Mesothelial cell of epicardium (in vitro differentiated cells): ENCODE measurements at places on chromosomes 2 and 18.

DNA sequence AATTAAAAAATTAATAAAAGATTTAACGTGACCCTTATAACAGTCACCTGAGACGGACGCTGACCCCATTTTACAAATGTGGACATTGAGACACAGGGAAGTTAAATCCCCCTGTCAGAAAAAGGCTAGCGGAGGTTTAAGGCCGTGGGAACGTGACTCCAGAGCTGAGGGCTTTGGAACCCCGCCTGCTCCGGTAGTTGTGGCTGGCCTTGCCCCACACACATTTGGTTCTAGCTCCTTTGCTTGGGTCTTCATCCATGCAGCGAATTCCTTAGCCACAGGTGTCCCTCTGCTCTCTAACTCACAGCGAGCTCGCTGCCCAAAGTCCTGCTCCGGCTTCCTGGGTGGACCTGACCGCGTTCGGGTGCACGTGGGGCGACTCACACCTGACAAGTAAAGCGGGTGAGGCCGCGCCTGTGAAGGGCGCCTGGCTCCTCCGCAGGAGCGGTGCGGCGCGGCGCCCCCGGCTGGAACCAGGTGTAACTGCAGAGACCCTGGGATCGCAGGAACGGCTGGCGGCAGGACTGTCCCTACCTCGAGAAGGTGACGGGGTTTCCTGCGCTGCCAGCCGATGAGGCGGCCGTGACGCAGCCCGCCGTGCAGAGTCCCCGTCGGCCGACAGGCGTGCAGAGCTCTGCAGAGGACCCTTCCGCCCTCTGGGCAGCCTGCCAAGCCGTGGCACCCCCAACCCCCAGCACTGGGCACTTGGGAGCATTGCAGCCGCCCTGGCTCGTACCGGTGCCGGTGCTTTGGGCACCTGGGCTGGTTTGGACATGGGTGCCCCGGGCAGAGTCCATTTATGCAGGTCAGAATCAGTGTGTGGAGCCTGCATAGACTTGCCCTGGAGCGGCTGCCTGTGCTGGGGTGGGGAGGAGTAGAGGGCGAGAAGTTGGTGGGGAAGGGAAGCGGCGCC lies 2.4 kb upstream of the PROC start:
- DNase-seq, result peak; percentile 48

- no peak for DNase-seq
Observed at GRCh38 chr2:38601463-38602135, 1.1 kb downstream of the HNRNPLL start.

GRCh38 chr18:62312851-62313250 lies 12.3 kb upstream of the TNFRSF11A start:
- DNase-seq, result no peak

- no peak for DNase-seq
Observed at GRCh38 chr2:190318931-190319554, 583 bp downstream of the HIBCH start.

GRCh38 chr2:74953796-74954499 lies 4.5 kb upstream of the POLE4 start:
- no peak for DNase-seq

DNA sequence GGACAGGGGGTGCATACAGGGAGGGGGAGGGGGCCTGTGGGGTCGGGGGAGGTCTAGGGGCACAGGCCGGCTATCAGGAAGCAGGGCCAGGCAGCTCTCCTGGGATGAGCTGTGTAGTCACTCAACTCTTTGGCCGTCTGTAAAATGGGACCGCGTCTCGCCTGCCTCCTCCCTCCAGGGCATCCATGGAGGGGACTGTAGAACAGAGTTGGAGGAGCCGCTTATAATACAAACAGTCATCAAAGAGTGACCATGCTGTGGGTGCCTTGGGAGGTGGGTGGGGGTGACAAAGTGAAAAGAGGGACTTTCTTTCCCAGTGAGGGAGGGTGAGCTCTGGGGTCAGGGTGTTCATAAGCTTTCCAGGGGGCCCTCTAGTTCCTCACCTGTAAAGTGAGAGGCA lies 169.6 kb upstream of the HAAO start:
- DNase-seq, result no peak

GRCh38 chr18:58196881-58197872 lies 153.2 kb downstream of the NEDD4L start:
- no peak for DNase-seq

- no peak for DNase-seq
Observed at GRCh38 chr2:241680827-241681599, 5.6 kb downstream of the DTYMK start.

DNA sequence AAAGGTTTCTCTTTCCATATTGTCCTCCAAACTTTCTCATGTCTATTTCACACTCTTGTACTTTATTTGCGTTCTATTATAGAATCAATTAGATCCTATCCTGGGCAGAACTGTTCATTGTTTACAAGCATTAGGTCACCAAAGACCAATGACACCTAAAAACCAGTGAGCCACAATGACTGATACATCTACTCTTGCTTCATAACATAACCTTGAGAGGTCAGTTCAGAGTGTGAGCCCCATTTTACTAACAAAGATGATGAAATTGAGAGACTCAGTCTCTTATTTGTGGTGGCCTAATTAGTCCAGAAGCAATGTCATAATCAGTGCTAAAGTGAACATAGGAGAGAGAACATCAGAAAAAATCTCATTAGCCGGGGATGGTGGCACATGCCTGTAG lies 248.9 kb upstream of the RBBP8 start:
- DNase-seq, result no peak

DNA sequence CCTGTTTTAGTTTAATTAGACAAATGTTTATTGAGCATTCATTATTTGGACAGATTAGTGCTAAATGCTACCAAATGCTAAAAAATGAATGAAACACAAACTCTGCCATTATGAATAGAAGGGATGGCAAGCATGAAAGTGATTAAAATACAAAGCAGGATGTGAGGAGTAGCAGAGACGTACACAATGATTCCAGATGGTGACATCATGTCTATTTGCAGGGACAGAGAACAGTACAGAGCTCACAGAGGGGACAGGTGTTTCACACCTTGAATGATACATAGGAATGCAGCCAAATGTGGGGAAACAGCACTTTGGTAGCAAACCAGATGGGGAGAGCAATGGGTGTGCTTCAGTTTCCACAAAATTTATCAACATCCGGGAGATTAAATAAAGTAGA lies 76.3 kb downstream of the CD226 start:
- no peak for DNase-seq

DNA sequence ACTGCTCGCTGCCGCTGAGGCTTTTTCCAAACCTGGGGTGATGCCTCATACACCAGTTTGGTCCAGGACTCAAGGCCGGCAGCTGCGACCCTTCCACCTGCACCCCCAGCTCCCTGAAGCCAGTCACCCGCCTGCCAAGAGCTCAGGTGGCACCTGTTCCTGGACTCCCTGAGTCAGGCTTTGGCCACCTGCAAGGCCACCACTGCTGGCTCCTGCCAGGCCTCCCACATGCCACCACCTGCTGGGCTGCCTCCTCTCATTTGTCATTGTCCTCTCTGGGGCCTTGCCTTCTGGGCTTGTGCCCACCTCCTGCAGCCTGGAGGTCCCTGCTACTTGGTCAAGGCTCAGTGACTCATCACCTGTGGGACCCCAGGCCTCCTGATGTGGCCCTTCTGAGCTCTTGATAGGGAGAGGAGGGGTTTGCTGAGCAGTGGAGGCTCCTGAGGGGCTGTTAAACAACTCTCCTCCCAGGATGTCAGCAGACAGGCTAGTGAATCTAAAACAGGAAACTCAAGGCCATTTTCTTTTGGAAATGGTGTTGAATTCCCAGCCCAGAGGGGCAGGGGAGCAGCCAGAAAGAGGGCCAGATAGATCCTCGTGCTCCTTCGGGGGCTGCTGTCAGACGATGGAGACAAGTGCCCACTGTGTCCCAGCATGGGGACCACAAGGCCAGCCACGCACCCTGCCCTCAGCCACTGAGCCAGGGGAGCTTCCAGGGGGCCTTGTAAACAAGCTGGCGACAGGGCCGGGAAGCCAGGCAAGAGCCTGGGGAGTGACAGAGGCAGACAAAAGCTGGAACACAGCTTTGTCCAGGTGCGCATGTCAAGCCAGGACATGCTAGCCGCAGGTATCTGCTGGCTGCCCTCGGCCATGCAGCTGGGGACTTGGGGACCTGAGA lies 416.8 kb downstream of the LRATD1 start:
- DNase-seq, result no peak

- no peak for DNase-seq
Observed at GRCh38 chr2:26449278-26450030, 28.5 kb downstream of the OTOF start.

- no peak for DNase-seq
Observed at GRCh38 chr2:158214431-158214830, 112.8 kb downstream of the UPP2 start.

GRCh38 chr2:65974067-65974723 lies 460.7 kb upstream of the MEIS1 start:
- DNase-seq, result no peak

DNA sequence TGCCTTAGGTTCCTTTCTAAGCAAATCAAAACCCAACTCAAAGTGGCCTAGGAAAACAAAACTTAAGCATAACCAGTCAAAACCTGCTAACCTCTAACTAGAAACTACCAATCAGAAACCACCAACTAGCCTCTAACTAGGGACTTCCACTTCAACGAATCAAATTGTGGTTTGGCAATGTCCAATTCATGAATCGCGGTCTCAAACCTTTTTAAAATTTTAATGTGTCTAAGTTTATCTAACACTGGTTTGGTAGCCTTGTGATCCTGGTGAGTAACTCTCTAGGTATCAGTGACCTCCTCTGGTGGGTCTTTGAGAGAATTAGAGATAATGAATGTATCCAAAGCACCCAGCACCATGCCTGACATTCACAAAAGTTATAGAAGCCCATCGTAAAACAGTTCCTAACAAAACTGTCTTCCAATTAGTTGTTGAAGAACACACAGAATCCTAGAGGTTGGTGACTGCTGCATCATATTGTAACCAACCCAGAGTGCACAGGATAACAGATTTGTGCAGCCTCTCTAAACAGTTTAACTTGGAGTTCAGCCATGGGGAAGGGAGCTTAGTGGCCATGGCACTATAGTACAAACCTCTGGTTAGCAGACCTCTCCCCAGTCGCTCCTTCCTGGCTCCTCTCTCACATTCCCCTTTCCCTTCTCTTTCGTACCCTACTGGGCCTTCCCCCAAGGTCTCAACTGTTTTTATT lies 45.2 kb upstream of the B3GNT2 start:
- no peak for DNase-seq

GRCh38 chr18:12463191-12463590 lies 55.5 kb downstream of the PRELID3A start:
- no peak for DNase-seq

DNA sequence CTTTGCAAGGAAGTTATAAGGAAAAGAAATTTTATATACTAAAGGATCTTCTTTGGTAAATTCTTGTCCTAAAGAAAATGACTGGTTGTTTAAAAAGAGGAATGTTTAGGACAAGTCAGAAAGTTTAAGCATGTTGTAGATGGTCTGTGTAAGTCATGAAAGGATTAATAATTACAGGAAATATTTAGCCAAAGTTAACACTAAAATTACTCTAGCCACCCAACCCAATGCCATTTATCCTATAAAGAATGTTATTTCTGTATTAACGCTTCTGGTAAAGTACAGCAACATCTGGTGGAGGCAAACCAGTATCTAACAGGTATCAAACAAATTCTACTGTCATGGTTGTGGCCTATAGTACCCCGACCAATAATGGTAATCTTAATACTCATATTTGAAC lies 546.9 kb upstream of the PKDCC start:
- DNase-seq, result no peak

- DNase-seq, result no peak
Observed at GRCh38 chr2:160125828-160126227, 63.4 kb upstream of the PLA2R1 start.

DNA sequence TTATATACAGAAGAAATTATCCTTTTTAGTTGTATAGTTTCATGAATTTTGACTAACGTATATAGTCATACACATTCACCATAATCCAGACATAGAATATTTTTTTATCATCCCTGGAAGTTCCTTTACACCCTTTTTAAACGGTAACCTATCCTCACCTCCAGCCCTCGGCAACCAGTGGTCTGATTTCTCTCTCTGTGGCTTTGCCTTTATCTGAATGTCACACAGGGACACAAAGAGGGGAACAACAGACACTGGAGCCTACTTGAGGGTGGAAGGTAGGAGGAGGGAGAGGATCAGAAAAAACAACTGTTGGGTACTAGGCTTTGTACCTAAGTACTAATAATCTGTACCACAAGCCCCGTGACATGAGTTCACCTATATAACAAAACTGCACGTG lies 191.9 kb downstream of the MC4R start:
- DNase-seq, result no peak

DNA sequence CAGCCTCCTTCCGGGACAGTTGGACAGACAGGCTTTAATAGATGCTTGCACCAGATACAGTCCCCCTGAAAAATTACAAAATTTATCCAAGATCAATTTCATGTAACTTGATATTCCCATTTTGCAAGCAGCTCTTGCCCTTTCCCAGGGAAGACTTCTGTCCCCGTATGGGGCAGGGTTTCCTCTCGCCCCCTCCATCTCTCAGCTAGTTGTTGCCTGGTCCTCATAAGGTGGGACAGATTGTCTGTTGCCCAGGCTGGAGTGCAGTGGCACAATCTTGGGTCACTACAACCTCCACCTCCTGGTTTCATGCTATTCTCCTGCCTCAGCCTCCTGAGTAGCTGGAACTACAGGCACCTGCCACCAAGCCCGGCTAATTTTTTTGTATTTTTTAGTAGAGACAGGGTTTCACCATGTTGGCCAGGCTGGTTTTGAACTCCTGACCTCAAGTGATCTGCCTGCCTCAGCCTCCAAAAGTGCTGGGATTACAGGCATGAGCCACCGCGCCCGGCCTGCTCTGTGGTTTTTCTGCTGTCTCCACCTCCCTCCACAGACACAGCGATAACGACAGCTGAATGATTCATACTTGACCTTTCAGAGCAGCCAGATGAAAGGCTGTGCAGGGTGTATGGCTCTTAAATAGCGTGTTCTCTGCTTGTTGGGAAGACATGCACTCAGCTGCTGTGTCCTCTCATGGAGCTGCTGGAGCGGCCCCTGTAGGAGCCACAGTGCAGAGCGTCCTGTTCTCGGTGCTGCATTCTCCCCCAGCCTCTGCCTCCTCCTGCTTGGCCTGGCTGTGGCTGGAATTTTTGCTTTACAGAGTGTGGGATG lies 61.4 kb downstream of the TTC39C start:
- peak; percentile 54 for DNase-seq

DNA sequence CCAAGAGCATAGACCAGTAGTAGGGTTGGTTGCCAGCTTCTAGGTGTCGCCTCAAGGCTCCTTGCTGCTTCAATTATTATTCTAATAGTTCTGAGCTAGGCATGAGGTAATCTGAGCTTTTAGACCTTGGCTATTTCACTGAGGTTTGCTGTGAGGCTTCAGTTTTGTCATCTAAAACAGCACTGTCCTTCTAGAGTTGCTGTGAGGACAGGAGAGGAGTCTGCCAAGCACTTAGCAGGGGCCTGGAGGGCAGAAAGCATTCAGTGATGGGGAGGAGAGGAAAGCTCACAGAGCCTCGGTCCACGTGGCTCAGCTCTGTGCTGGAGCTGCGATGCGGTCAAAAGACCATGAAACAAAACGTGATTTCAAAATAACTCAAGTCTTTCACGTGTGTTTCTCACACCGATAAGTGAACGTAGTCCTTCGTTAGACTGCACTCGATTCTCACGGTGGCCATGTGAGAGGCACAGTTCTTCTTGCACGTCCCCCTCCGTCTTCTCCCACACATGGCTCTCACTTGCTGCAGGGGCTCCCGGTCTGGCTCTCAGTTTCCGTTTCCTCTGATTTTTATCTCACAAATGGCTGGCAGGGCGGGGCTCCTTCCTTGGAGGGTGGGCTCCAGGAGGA lies 113.7 kb downstream of the B3GNT2 start:
- DNase-seq, result no peak

- DNase-seq, result no peak
Observed at GRCh38 chr2:216033403-216033802, 20.1 kb upstream of the MREG start.
